ENCODE measurements at places on chromosomes 11 and 22. TPM values are rescaled to one million over a fixed set of nuclear protein-coding genes. Genes with fewer than 3 reads are reported as not detected.

The SAA4 gene
- total RNA-seq = 1.7 TPM

The OR5P2 gene
- not detected for total RNA-seq

The EIF3D gene
- 266 TPM for total RNA-seq

DNA sequence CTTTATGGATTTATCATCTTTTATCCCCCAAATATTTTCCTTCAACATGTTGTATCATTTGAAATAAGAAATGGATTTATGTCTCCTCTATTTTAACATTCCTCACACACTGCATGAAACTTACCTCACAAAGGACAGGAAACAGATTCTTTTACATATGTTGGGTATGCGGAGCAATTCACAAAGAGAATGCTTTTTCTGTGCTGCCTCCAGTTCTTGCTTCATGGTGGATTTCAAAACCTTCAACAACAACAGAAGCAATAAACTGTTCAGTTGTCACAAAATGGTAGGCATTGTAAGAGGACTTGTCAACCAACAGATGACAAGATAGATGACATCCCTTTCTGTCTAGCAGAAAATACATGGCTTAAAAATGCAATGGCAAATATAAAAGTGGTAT is 36.5 kb upstream of the SLC22A24 start:
- DNase-seq = no peak

GRCh38 chr11:65595131-65595530 is 469 bp downstream of the KCNK7 start:
- no peak for DNase-seq

GRCh38 chr22:23159291-23159630 is 14.0 kb downstream of the RAB36 start:
- no peak for DNase-seq

- no peak for DNase-seq
These were observed 869 bp downstream of the ZC3H7B start for GRCh38 chr22:41302021-41302767.

GRCh38 chr11:29527391-29527936 is 489.4 kb downstream of the KCNA4 start:
- DNase-seq = no peak

- no peak for DNase-seq
These were observed 118.4 kb downstream of the SHANK2 start for GRCh38 chr11:71133946-71134345.

Measured in vagina (tissue), 2 donors.